ENCODE measurements at places on chromosomes 13 and 19.

- DNase-seq, result no peak
These were observed 102.0 kb downstream of the DCLK1 start for GRCh38 chr13:36029166-36029565.

DNA sequence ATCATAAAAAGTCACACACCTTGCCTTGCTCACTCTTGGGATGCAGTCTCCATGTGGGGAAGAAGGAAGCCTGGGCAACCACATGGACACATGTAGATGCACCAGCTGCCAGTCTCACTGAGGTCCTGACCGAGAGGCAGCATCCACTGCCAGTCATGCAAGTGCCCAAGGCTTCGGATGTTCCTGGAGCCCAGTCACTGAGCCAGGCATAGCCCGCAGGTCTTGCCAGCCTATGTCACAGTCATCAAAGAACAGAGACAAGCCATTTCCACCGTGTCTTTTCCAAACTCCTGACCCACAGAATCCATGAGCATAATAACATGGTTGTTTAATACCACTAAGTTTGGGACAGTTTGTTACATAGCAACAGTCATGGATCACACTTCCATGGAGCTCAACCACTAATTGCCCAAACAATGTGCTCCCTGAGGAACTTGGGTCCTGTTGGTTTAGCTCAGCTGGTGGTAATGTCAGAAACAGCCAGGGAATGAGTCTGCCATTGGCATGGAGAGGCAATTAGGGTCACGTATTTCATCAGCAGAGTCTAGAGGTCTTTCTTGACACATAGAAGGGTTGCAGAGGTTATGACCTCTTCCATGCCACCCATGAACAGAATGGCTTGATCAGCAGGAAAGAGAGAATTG is 21.5 kb downstream of the STARD13 start:
- no peak for DNase-seq

- DNase-seq, result no peak
These were observed at the start of gene ONECUT3 for GRCh38 chr19:1752757-1753728. TSS of gene ONECUT3 (plus strand) at chr19:1753506. CDS start at chr19:1753663, 157 bp downstream.

DNA sequence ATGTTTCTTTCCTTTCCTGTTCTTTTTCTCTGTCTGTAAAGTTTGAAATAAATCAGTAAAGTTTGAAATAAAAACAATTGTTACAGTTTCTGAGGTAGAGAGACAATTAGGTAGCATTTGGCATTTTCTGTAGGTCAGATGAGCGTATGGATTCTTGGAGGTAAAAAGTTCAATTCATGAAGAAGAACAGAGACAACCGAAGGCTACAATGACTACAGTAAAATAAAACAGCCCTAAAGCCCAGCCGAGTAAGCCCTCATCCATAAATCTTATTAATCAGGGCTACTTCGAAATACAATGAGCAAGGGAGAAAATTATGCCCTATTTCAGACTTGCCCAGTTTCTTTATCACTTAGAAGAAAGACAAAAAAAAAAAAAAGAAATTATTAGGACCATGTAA is 941.9 kb upstream of the SLC10A2 start:
- DNase-seq, result no peak

DNA sequence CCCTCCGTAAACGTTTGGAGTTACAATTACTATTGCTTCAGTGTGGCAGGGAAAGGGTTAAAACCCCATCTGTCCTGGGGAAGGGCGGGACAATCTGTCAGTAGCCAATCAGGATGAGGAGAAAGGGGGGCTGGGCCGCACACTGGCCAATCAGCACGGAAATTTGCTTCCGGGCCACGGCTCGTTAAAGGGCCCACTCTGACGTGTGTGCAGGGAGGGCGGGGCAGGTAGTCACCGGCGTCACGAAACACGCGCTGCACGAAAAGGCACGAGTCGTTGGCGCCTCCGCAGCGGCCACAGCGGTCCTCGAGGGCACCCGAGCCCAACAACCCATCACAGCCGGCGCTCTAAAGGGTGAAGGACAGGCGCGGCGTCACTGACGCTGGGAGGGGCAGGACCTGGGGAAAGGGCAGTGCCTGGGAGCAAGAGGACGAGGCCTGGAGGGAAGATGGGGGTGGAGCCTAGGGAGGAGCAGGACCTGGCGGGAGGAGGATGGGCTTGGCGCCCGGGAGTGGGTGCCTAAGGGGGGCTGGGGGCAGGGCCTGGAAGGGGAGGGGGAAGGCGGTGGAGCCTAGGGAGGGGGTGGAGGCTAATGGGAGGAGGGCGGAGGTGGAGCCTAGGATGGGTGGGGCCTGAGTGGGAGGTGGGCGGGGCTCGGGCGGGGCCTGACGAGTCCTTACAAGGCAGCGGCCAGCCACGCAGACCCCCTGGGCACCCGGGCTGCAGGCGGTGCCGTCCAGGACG is 4.9 kb downstream of the ADAMTSL5 start:
- peak; percentile 98 for DNase-seq

DNA sequence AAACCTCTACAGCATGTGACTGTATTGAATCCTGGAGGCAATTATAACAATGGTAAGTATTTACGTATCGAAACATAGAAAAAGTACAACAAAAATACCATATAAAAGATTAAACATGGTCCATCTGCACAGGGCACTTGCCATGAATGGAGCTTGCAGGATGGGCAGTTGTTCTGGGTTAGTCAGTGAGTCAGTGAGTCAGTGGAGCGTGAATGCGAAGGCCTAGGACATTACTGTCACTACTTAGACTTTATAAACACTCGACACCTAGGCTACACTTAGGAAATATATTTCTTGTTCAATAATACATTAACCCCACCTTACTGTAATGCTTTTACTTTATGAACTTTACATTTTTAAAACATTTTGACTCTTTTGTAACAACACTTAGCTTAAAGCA is 35.6 kb upstream of the TMTC4 start:
- DNase-seq, result no peak

- no peak for DNase-seq
These were observed 182.2 kb downstream of the LMO7 start for GRCh38 chr13:75818179-75818967.

GRCh38 chr13:104414181-104414580 is 1348.0 kb upstream of the SLC10A2 start:
- DNase-seq, result no peak

GRCh38 chr13:60012488-60012887 is 151.2 kb downstream of the DIAPH3 start:
- no peak for DNase-seq

- DNase-seq, result no peak
These were observed 12.0 kb upstream of the GAS6 start for GRCh38 chr13:113875837-113876281.

DNA sequence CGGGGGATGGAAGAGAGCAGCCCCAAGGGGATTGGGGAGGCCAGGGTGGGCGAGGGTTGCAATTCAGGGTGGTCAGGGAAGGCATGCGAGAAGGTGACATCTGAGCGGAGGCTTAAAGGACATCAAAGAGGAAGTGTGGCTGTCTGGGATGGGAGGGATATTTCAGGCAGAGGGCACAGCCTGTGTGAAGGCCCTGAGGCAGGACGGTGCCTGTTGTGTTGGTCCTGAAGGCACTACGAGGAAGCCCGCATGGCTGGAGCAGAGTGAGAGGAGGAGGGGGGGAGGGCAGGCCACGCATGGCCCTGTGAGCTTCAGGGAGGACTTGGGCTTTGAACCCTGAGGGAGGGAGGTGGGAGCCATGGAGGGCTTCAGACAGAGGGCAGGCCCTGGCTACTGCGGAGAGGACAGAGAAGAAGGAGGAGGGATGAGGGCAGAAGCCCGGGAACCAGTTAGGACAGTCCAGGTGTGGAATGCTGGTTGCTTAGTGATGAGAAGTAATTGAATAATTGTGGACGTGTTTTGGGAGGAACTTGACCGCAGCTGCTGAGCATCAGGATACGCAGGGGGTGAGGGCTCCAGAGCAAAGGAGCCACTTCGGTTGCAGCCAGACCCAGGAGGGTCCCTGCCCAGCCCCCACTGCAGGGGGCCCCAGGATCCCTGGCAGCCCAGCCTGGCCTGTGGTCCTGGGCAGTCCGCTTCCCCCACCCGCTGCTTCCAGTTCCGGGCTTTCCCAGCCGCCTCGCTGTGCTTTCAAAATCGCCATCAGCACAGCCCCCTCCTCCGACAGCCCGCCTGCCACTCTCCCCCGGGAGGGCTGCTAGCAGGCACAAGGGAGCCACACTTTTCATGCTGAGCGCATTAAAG is 6.2 kb downstream of the TLE6 start:
- peak; percentile 66 for DNase-seq

DNA sequence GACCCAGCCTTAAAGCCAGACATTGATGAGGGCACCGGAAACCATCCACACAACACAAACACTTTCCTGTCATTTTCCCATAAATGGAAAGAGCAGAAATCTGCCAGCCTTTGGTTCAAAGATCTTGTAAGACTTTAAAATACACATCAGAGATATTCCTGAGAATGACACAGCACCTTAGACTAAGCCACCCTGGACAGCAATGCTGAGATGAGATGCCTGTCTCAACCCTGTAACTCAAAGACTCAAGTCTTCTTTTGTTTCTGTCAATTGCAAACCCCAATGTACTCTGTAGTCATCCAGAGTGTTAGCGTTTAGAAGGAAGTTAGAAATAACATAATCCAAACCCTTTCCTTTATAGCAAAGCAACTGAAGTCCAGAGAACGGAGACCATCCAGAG is 119.2 kb downstream of the CCNA1 start:
- DNase-seq, result no peak

DNA sequence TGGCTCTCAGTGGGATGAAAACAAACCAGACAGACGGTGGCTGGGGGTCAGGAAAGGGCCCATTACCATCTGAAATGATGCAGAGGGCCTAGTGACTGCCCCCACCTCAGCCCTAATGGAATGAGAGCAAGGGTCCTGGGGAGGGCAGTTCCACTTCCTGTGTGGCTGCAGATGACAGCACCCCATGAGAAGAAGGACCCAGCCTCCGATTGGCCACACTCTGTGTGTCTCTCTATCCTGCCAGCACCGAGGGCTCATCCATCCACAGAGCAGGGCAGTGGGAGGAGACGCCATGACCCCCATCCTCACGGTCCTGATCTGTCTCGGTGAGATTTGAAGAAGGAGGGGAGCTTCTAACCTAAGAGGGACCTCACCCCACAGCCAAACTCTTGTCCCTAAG is 498 bp downstream of the LILRB1 start:
- DNase-seq, result no peak

DNA sequence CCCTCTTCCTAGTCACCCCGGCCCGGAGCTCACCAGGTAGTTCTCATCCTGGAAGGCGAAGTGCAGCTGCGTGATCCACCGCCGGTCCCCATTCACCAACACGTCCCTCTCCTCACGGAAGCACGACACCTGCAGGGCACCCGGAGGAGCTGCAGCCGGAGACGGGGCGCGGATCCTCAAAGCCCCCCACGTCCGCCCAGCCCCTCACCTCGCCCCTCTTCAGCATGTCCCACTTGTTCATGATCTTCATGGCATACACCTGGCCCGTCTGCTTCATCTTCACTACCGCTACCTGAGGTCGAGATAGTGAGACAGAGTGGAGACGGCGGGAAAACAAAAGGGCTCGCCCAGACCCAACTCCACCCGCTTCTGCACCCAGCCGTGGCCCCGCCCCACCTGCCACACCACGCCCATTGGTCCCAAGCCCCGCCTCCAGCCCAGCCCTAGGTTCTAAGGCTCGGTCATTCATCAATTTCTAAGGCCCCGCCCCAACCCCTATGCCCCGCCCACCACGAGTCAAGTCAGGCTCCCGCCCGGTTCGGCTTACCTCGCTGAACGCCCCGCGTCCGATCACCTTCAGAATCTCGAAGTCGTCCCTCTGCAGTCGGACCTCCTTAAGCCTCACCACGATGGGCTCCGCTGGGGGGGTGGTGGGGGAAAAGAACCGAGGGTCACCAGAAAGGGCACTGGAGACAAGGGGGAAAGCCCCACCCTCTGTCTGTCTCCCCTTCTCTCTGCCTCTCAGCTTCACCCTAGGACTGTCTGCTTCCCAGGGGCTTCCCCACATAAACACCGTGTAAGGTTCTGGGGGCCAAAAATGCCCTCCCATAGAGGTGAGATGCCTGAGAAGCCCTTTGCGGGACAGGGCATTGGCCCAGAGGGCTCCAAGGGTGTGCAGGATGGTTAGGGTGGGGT is 2.8 kb downstream of the DMPK start:
- DNase-seq, result peak; percentile 57

GRCh38 chr13:58587183-58587582 is 955.6 kb downstream of the PCDH17 start:
- DNase-seq, result no peak

DNA sequence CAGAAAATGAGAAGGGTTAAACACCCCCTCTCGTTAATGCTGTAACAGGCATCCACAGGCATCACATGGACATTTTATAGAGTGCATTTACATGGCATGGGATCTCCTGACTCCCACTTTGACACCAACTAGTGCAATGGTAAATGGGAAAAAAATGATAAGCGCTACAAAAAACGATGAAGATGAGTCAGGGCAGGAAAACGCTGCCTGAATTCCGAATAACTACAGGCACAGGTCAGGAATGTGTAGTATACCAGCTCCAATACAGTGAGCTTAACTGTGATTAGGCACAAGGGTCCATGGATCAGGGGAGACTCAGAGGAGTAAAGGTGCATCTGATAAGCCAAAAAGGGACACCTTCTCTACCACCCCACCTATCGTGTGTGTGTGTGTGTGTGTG is 223.6 kb downstream of the FOXO1 start:
- no peak for DNase-seq

GRCh38 chr13:80858131-80858530 is 517.2 kb upstream of the SPRY2 start:
- no peak for DNase-seq

DNA sequence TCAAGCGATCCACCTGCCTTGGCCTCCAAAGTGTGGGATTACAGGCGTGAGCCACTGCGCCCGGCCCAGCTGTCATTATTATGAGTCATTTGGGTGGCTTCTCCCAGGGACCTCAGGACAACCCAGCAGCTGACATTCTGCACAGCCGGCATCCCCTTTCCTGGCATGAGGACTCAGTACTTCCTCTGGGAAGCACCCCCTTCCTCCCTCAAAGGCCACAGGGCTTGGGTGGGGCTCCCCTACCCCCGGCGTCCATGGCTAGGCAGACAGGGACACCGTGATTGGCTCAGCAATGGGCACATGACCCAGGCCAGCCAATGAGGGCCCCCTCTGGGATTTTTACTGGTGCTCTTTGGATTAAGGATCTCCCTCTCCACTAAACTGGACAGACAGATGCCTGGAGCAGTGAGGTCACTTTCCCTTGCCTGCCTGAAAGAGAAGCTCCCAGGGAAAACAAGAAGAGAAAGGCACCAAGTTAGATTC is 6.0 kb downstream of the KANK2 start:
- DNase-seq, result peak; percentile 62

DNA sequence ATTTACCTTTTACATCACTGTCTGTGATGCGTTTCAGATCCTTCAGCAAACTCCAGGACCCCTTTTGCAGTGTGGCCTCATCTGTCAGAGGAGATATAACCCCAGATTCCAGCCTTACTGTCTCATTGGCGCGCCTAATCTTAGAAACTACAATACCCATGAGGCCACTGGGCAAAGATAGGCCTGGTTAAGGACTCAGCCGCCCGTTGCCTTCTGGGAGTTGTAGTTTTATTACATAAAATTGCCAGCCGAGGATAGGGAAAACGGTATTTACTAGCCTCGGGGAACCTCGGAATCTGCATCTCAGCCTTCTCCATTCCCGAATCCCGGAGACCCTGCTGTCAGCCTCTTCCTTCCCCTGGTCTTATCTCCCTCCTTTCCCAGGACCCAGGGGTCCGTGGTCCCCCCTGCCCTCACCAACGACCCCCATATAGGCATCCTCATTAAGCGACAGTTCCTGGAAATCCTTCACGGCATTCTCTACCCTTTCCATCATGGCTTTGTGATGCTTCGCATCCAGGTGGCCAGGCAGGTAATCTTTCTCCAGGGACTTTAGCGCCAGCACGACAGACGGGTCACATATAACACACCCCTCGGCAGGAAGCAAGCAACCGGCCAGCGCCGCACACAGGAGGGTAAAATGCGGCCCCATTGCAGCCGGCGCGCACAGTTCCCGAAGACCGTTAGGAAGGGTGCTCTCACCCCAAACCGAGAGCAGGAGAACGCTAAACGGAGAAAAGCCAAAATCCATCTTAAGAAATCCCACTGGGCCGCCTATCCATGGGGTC is 1.3 kb downstream of the IZUMO1 start:
- peak; percentile 83 for DNase-seq

Measured in adipocyte (in vitro differentiated cells).